Activated T-cell treated with anti-CD3 and anti-CD28 coated beads, Interleukin-2, amount 50 U/mL, for 48 hours (primary cell): ENCODE measurements at places on chromosomes 6 and 20.

GRCh38 chr6:31663961-31664789 is 622 bp downstream of the GPANK1 start:
- no peak for DNase-seq

- DNase-seq, result no peak
Measured at GRCh38 chr6:169445661-169446581, 192.3 kb upstream of the THBS2 start.

DNA sequence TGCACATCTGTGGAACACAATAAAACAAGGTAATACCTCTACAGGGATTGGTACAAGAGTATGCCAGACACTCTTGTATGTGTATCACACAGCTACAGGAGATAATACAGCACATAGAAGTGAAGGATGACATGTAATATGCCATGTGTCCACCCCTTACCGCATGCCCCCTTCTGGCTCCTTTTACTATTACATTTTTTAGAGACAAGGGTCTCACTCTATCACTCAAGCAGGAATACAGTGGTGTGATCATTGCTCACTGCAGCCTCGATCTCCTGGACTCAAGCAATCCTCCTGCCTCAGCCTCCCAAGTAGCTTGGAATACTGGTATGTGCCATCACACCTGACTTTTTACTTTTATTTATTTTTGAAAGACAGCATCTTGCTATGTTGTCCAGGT is 4.2 kb upstream of the NCR3 start:
- DNase-seq, result peak; percentile 53

- DNase-seq, result no peak
Measured at GRCh38 chr6:129859524-129859923, 1.6 kb downstream of the TMEM244 start.

DNA sequence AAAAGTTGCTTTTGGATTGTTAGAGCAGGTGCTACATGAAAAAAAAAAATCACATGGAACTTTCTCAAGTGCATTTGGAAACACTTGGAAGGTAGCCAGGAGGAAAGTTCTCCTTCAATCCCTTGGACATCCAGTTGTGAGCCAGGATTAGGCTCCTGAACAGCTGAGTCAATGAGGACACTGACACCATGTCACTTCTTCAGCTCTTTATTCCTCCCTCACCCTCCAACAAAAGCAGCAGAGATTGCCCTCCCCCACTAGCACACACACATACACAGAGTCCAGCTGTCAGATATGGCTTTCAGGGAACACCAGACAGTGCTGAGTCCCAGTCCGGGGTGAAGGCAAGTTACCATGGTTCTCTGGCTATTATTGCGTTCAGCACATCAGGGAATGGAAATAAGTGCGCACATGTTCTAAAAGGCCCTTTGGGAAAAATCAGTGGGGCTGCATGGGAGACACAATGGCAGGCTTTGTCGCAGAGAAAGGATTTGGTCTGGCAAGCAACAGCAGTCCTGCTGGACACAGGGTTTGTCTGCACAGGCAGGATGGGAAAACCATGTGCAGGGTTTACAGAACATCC is 124.7 kb upstream of the MARCKS start:
- no peak for DNase-seq

DNA sequence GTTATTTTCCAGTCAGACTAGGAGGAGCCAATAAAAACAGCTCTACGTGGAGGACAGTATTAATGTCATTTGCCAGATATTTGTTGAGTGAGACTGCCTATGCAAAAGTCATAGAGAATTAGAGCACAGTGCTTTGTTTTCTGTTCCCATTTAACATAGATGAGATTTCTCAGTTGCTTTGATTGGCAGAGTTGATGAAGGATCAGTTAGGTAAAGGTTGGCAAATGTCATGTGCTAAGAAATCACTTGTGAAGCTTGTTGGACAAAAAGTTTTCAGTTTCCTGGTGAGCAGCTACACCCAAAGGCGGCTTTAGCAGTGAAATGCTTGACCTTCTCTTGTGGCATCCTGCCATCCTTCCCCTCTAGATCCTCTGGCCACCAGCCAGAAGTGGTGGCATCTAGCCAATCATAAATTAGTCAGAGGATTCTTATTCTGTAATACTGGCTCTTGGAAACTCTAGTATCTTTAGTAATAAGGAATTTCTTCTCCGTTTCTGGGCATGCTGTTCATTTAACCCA is 37.0 kb downstream of the BCKDHB start:
- DNase-seq, result no peak

DNA sequence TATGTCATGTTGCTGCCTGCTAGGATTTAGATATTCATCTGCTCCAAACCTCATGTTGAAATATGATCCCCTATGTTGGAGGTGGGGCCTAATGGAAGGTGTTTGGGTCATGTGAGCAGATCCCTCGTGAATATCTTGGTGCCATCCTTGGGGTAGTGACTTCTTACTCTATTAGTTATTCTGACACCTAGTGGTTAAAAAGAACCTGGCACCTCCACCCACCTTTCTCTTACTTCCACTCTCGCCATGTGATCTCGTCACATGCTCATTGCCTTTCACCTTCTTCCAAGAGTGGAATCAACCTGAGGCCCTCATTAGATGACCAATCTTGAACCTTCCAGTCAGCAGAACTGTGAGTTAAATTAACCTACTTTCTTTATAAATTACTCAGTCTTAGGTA is 549.4 kb upstream of the SYNCRIP start:
- no peak for DNase-seq

DNA sequence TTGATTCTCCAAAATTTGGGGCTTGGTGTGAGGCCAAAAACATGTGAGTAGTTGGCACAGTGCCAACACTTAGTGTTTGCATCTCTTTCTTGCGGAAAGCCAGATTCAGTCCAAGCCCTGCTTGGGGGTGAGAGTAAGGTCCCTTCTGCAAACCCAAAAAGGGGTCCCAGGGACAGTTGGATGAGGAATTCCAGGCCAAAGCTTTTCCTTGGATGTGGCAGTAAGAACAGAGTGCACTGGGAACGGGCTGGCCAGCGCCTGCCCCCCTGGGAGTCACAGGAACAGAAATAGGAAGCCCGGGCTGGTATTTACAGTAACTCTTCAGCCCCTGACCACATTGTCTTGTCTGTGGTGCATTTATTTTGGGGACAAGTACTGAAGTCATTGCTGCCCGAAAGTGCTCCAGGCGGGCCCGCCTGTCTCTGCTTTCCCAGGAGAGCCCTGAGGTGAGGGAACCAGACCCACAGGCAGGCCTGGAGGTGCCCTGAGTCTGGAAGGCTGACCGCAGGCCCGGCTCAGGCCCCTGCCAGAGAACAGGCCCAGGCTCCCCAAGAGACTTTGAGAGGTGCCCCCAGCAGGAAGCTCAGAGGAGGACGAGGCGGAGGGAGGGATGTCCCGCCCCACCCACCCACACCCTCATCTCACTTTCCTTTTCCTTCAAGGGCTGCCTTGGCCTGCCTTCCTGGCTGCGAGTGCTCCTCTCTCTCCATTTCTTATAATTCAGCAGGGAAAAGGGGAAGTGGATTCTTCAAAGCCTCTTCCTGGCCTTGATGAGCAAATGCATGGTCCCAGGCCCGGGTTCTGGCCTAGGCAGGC is 218.4 kb downstream of the MAFB start:
- no peak for DNase-seq

DNA sequence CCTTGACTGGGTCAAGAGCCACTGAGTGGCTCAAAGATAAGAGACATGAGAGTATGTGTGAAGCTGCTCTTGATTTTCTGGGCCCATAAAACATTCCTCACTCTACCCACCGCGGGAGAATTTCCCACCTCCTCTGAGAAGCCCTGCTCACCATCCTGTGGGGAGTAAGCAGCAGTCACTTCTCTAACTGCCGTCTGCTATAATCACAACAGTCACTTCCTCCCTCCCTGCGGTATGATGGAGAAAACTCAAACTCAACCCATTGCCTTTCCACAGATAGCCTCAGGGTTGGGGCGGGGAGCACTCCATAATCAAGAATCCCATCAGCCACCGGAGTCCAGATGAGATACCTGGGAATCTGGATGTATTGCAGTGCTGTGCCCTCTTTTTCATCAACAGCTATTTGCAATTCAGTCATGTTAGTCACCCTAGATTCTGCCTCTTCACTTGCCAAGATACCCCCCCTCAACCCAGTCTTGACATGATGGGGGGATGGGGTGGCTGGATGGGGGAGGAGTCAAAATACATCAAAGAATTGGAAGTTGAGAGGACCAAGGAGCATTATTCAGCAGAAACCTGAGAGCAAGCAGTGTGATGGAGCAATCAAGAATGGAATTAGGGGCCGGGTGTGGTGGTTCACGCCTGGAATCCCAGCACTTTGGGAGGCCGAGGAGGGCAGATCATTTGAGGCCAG is 5.1 kb downstream of the MOCS1 start:
- no peak for DNase-seq

DNA sequence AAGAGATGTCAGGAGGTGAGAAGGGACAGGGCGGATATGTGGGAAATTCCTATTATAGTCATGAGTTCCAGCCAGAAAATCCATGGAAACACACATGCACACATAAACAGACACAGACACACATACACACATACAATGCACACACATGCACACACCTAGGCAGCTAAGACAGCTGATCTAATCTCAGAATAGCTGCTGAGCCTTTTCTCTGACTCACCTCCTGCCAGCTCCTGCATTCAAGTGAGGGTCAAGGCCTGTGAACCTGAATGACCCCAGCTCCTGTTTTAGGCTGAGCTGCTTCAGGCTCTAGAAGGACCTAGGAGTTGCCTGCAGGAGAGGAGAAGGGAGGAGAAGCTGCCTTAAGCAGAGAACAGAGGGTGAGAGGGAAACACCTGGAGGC is 21.6 kb upstream of the RAET1L start:
- no peak for DNase-seq

- no peak for DNase-seq
Measured at GRCh38 chr20:49671433-49671832, 42.2 kb downstream of the B4GALT5 start.

DNA sequence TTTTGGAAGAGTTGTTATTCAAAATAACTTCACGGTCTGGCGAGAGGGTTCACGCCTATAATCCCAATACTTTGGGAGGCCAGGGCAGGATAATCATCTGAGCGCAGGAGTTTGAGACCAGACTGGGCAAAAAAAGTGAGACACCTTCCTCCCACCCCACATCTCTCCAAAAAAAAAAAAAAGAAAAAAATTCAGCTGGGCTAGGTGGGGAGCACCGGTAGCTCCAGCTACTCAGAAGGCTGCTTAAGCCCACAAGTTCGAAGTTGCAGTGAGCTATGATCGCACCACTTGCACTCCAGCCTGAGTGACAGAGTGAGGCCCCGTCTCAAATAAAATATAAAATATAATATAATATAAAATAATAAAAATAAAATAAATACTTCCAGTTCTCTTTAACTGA is 10.4 kb downstream of the OR2B2 start:
- DNase-seq, result no peak

- DNase-seq, result no peak
Measured at GRCh38 chr6:26516481-26517427, 16.7 kb downstream of the BTN1A1 start.

GRCh38 chr6:133495205-133495903 is 254.2 kb downstream of the EYA4 start:
- no peak for DNase-seq

GRCh38 chr6:98841621-98842341 is 7.4 kb downstream of the POU3F2 start:
- no peak for DNase-seq

DNA sequence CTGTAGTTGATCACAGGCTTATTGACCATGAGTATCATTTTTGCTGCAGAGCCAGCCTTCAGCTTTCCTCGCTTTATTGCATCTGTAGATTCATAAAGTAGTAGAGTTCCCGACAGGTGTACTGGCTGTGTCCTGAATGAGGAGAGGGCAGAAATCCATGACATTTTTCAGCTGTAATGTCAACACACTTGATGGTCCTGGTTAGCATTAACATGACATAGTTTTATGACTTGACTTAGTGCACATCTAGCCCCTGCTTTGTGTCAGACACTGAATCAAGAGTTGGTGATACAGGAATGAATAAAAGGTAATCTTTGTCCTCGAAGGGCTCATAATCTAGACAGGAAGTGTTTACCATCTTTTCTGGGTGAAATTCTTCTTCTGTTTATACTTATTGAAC is 55.0 kb downstream of the AIG1 start:
- DNase-seq, result no peak

GRCh38 chr20:16621435-16622141 is 48.3 kb upstream of the KIF16B start:
- no peak for DNase-seq

GRCh38 chr6:113936093-113936934 is 34.6 kb downstream of the HDAC2 start:
- DNase-seq, result no peak

DNA sequence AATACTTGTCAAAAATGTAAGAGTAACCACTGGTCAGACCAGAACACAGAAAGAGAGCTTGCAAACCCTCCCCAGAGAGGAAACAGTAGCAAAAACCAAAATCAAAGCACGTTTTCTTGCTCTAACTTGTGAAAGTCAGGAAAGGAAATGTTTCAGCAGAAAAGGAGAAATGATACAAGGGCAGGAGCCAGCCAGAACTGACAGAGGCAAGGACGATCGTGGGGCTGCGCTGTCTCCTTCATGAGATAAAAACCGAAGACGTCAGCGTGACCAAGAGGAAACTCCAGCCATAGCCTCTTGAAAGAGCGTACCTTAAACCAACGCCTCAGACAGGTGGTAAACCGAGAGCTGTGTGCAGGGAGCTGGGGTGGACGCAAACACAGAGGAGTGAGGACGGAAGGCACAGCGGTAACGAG is 27.5 kb downstream of the LAMA5 start:
- no peak for DNase-seq

- no peak for DNase-seq
Measured at GRCh38 chr20:1901704-1902103, 6.5 kb downstream of the SIRPA start.

GRCh38 chr6:85275338-85275985 is 174.4 kb upstream of the NT5E start:
- no peak for DNase-seq

GRCh38 chr6:134481966-134482365 is 164.1 kb upstream of the SGK1 start:
- DNase-seq, result no peak

DNA sequence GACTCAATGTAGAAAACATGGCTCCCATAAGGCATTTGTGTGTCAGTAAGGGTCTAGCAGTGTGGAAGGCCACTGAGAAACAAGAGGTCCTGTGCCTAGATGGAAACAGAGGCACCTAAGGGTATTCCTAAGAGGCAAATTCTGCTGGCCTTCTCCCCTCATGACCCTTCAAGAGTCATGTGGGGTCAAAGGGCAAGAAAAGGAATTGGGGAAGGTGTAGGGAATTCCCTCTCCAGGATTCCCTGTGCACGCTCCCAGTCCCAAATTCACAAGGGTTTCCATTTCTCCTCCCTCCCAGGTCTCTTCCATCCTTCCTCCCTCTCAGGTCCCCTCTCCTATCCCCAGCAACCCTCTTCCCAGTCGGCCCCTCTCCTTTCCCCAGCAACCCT is 568 bp downstream of the AGPAT1 start:
- DNase-seq, result no peak

- DNase-seq, result no peak
Measured at GRCh38 chr20:51987812-51988211, 185.5 kb upstream of the SALL4 start.
